ENCODE measurements at places on chromosomes 4 and X. TPM values are rescaled to one million over a fixed set of nuclear protein-coding genes. Genes with fewer than 3 reads are reported as not detected.
A peak's percentile ranks its signal among the peaks of the same experiment; 100 is the strongest.

DNA sequence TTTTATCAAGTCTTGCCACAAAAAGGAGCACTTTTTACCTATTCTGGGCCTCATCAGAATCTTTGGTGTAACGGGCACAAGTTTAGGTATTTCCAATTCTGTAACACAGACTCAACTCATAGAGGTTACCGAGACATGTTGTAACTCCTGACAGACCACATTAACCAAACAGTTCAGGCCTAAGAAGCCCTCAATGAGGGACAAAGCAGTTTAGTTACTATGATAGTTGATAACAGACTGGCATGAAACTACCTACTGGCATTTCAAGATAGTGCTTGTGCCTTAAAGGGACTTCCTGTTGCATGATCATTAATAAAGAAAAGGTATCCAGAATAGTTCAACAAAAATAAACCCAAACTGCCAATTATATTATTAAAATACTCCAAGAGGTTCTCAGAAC is 64.1 kb downstream of the HUWE1 start:
- DNase-seq: no peak

- no peak for DNase-seq
These were observed 66.5 kb downstream of the WFS1 start for GRCh38 chr4:6336166-6336565.

DNA sequence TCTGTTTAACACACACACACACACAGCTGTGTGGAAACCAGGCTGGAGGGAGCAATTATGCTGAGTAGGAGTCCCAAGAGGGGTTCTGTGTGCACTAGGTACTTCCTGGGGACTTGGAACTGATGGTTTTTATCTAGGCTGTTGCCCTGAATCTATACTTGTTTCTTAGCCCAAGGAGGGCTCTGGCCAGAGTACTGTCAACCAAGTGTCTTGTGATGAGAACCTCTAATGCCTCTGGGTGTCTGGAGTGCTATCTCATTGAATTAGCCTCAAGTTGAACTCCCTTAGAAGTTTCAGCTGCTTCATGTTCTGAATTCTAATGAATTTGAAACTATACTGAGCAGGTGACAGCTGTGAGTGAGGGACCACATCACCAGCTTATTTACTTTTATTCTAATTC is 16.6 kb downstream of the ARHGAP24 start:
- no peak for DNase-seq

DNA sequence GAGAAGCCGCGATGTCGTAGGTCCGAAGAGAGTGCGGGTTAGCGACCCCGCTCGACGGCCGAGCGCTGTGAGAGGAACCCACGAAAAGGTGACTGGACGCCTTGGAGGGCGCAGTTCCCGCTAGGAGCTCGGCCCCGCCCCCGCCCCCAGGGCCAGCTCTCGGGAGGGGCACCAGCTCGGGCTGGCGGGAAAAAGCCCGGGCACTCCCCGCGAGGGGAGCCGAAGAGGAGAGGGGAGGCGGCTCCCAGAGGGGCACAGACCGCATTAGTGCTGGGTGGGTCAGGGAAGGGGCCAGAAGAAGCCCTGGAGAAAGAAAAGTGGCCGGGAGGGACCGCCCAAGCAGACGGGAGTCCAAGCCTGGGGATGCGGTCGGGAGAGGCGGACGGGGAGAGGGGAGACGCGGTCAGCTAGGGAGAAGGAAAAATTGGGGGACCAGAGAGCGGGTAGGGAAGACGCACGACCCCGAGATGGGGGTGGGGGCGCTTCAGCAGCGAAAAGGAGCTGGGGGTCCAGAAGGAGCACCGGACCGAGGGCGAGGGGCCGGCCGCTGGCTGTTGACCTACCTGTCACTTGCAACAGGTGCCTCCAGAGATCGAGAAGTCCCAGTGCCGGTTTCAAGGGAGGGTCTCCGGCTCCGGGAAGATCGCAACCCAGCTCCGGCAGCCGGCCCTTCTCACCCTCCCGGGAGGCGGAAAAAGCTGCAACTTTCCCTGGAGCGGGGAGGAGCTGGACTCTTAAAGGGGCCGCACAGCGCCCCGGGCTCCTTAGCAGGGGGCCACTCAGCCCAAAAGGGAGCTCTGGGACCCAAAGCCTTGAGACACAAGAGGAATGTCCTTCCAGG is at the start of gene SYTL4:
SYTL4 (minus strand) TSS at position 681 of the 841 bp plus-strand sequence. CDS start 30,084 bp downstream, outside the sequence.
- no peak for DNase-seq

DNA sequence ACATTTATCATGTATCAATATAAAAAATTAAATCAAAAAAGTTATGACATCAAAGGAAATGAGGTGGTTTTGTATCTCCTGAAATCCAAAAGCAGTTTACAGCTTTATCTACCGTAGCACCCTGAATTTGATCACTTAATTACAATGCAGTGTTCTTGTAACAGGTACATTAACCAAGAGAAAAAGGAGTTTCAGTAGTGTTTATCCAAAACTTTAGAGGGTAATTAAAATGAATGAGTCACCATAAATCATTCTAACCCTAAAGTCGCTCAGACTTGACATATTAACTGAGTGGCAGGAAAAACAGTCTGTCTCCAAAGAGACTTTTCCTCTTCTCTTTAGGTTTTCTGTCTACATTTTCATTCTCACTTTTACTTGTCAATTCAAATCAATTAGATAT is 907.6 kb upstream of the EPHA5 start:
- no peak for DNase-seq

DNA sequence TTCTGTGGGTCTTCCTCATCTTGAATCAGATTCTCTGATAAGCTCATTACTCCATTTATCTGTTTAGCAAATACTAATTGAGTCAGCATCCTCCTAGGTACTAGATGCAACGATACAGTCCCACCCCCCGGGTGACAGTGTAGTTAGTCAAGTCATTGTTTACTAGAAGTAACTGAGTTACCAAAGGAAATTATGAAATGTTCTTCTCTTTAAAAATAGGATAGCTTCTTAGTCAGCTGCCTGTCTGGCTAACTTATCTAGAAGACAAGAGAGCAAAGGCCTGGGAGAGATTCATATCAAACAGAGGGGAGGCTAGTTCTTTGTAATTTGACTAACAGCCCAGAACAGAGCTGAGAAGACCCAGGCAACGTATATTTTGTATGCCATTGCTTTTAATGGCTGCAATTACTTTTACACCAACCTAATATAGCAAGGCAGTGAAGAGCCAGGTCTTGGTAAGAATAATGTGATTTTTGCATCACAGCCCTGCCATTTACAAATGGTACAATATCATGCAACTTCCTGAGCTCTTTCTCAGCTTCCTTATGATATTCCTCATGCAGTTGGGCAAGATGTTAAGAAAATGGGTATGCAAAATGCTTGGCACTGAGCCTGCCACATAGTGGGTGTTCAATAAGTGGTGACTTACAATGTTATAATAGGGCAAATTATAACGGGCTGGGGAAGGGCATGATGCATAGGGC is 149.9 kb downstream of the CHIC2 start:
- DNase-seq: no peak

DNA sequence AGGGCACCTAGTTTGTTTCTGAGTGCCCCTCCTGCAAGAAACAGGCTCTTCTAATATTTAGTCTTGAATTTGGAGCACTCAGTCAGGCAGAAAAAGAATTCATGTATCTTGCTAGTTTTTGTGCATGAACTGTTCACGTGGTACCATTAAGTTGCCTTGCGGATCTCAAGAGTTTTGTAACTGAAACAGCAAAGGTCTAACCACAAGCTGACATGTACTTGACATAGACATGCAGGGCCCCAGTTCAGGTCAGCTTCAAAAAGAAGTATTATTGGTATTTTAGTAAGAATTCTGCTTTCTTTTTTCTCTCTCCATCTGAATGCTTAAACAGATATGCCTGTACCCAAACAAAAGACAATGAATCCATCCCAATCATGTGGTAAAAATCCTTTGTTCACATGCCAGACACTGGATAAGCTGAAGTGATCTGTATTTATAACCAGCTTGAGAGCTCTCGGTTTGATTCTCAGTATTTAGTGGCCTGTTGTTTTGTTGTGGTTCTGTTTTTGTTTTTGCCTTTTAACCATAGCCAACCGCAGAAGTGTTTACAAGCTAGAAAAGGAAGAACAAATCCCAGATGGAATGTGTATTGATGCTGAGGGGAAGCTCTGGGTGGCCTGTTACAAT is 13.0 kb downstream of the RGN start:
- DNase-seq: no peak

DNA sequence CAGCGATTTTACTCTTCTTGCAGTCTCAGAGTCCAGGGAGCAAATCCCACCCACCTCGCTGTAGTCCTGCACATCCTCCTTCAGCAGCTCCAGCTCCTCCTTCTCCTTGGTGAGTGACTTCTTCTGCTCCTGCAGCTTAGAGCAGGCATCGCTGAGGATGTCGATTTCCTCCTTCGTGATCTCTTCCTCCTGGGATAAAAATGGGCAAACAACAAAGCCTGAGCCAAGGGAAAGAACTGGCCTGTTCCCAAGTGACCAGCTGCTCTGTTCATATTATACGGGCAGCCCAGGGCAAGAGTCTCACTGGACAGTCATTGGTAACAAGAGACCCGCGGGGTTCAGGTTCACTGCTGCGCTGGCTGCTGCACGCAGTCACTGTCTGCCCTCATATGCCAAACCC is 26.2 kb downstream of the FGFR3 start:
- no peak for DNase-seq

DNA sequence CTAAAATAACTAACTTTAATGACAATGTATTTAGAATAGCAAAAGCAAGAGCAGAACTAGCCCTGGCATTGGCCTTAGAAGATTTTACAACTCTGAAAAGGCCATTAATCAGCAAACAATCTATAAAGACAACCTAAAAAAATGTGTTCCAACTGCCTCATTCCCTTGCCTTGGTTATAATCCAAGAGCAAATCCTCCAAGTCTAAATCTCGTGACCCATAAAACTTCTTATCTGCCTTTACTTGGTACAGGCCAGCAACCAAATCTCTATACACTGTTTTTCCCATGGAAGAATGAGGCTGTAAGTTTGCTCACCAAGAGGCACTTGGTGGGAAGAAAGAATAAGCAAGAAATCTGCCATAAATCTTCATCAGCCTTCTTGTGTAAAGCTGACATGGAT is 175.3 kb upstream of the MID1 start:
- no peak for DNase-seq

GRCh38 chr4:8817813-8818062 is 53.9 kb downstream of the HMX1 start:
- no peak for DNase-seq

DNA sequence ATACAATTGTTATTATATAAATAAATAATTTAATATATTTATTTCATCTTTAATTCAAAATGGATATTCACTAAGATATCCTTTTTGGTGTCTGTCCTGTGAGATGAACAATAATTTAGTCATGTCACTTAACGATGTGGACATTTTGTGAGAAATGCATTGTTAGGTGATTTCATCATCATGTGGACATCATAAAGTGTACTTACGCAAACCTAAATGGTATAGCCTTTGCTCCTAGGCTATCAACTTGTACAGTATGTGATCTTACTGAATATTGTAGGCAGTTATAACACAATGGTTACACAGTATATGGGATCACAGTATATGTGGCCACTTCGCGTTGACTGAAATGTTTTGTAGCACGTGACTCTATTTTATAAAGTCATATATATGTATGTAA is 20.2 kb upstream of the CHRNA9 start:
- no peak for DNase-seq

GRCh38 chr4:125515016-125515415 is 200.3 kb downstream of the FAT4 start:
- no peak for DNase-seq

DNA sequence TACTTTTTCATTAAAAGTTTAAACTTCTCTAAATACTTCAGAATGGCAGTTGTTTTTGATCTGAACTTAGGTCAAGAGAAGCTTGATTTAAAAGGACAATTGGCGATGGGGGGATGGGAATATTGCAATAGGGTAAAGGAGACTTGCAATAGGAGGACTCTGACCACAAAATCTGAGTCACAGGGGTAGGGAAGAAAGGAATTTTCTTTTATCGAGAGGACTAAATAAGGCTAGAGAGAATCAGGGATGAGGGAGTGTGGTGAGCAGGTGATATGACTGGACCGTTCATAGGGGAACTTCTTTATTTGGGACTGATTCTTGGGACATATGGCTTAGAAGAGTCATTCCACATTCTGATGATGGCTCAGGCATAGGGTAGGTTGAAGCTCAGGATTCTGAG is 1260.2 kb downstream of the ADGRL3 start:
- DNase-seq: no peak

DNA sequence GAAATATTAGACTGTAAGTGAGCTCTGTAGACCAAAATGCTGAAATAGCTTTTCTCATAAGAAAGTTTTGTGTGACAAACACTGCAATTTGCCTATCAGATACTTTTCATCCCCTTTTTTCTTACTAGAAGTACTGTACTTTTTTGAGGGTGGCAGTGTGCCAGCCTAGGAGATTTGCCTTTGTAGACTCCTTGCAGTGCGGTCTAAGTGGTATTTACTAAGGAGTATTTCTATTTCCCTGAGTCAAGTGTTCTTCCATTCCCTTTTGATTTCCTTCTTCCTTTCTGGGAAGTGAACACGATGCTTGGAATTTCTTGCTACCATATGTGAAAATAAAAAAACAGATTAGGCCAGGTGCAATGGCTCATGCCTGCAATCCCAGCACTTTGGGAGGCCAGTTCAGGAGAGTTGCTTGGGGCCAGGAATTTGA is 34.6 kb downstream of the PDLIM5 start:
- DNase-seq: peak; percentile 68

GRCh38 chr4:108175966-108176365 is 7.2 kb upstream of the LEF1 start:
- no peak for DNase-seq

DNA sequence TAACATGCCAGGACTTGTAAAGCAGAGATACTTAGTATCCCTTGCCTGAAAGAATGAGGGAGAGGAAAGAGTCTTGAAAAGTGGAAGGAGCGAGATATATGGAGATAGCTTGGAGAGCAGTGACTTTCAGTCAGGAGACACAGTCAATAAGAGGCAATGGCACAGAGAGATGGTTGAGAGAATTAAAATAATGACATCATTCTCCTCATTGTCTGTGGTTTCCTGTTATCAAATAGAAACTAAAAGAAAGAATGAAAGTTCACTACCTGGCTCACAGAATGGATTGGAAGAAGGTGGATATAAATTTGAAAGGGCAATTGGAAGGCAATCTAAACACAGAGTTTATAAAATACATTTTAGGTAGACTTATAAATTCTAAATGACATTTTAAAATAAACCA is 760.2 kb upstream of the AADAT start:
- no peak for DNase-seq

UCP1 gene
- not detected for total RNA-seq

IL13RA1 gene
- total RNA-seq: 69.4 TPM

RHOXF1 gene
- total RNA-seq: not detected

CXCR3 gene
- not detected for total RNA-seq

PHOX2B gene
- total RNA-seq: not detected

PNMA3 gene
- not detected for total RNA-seq

GPR34 gene
- not detected for total RNA-seq

UNC5C gene
- total RNA-seq: 2.2 TPM

GYPE gene
- total RNA-seq: 0.29 TPM
